ENCODE measurements at places on chromosomes 3 and 15. TPM values are rescaled to one million over a fixed set of nuclear protein-coding genes. Genes with fewer than 3 reads are reported as not detected.

Gene FAM174B
- 9.9 TPM for total RNA-seq

Gene ROBO1
- 13.7 TPM for total RNA-seq

Gene CHL1
- total RNA-seq = 36.7 TPM

Gene CCDC13
- 1.6 TPM for total RNA-seq

Gene ALDH1L1
- total RNA-seq = 141 TPM

Gene HTD2
- 11.9 TPM for total RNA-seq

Gene MAP1A
- total RNA-seq = 2.5 TPM

Gene WDR72
- not detected for total RNA-seq

Gene LRIG1
- 49.8 TPM for total RNA-seq

Gene NR2E3
- 0.56 TPM for total RNA-seq

Gene LYZL4
- total RNA-seq = not detected

Gene AHSG
- total RNA-seq = not detected

Gene SNX4
- 49.0 TPM for total RNA-seq

Gene NR2C2
- total RNA-seq = 40.2 TPM

Gene NPRL2
- total RNA-seq = 15.3 TPM

Gene IQCF5
- not detected for total RNA-seq

Gene HRG
- total RNA-seq = not detected

All from omental fat pad (tissue), 4 donors.